ENCODE measurements at places on chromosomes 7 and 10. TPM values are rescaled to one million over a fixed set of nuclear protein-coding genes. Genes with fewer than 3 reads are reported as not detected.
A peak's percentile ranks its signal among the peaks of the same experiment; 100 is the strongest.

SMNDC1 gene
- 15.3 TPM for total RNA-seq

GRCh38 chr7:114533131-114533530, 118.5 kb downstream of the FOXP2 start:
- no peak for DNase-seq

- no peak for DNase-seq
These were observed 19.9 kb downstream of the SLC26A4 start for GRCh38 chr7:107680478-107680877.

ANXA8L1 gene
- not detected for total RNA-seq

SLC26A3 gene
- 0.08 TPM for total RNA-seq

- no peak for DNase-seq
These were observed 821.6 kb downstream of the GRID1 start for GRCh38 chr10:85544956-85545355.

GFRA1 gene
- total RNA-seq = not detected

DNA sequence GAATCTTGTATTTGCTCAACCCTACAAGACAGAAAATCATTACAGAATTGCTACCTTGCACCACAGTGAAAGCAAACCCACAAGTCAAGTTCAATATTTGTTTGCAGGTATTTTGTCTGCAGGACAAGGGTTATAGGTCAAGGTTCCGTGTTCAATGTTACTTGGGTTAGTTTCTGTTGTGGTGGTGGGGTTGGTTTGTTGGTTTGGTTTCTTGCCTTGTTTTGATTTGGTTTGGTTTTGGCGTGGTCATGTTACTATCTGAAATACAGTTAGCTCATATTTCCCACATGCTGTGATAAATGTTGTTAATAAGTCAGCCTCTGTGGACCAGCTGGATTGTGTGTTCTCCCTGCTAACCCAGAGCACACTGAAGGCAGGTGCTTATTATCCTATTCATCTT, 75.6 kb upstream of the INSIG1 start:
- no peak for DNase-seq

SLC16A9 gene
- total RNA-seq = 0.07 TPM

GRCh38 chr7:42104231-42104630, 132.8 kb downstream of the GLI3 start:
- DNase-seq = no peak

DNA sequence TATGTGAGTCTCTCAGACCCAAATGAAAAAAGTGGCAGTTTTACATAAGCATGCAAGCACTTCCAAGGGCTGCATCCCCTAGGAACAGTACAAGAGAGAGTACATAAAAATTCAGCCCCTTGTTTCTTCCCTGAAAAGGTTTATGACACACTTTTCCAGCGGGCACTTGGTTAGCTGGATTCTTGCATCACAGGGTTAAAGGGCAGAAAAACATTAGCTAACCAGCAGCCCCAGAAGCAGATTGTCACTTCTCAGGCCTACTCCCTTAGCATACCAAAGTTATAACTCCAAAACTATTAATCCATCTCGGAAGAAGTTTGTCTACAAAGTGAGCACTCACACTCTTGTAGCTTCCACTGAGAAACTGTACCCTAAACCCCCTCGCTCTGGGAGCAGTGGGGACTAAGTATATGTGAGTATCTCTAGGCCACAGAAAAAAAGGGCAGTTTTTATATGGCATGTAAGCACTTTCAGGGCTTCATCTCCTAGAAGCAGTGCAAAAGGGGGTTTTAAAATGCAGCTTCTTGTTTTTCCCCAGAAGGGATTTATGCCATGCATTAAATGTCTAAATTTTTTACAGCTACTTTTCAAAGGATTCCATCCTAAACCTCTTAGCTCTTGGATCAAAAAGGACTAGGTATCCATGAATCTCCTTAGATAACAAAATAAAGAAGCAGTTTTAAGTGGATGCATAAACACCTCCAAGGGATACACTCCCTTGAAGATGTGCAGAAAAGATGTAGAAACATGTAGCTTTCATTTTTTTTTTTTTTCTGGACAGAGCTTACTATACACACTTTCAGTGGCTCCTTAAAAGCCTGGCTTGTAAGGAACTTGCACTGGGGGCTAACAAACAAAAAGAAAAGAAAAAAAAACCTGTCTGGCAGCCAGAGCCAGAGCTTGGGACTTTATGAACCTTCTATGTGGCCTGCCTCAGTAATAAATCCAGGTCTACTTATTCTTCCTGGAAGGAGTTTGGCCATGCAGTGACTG, 956.7 kb downstream of the CCSER2 start:
- DNase-seq = no peak

GRCh38 chr7:95479992-95480624, 5.6 kb upstream of the ASB4 start:
- no peak for DNase-seq

DNA sequence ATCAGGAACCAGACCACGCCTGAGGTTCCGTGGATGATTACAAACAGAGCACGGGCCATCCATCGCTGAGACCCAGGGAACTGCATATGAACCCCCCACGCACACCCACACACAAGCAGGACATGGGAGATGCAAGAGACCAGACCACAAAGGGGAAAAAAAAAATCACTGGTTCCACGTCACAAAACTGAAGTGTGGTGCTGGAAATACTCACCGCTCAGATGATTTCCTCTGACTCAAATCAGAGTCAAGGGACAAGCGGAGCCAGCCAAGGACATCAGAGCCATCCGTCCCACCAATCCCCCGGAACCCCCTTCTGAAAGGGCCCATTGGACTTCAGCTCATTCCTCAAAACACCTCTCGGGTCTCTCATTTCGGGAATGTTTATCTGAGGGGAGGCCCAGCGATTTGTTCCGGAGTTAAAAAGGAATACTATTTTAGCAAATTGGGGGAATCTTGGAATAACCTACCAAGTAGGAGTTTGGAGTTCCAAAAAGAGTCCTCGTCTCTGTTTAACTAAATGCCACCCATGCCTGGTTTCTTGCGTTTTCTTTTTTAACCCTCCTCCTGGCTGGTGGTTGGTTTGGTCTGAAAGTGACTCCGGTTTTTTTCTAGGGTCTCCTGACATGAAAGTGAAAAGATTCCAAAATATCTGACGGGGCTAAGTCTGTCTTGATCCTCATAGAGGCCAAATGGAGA, 15.0 kb downstream of the SNX8 start:
- no peak for DNase-seq

GRCh38 chr7:12127455-12127854, 83.6 kb upstream of the TMEM106B start:
- peak; percentile 0 for DNase-seq

- DNase-seq = peak; percentile 9
These were observed 23.0 kb upstream of the LEP start for GRCh38 chr7:128217967-128218652.

PDE6C gene
- total RNA-seq = 0.64 TPM

DNA sequence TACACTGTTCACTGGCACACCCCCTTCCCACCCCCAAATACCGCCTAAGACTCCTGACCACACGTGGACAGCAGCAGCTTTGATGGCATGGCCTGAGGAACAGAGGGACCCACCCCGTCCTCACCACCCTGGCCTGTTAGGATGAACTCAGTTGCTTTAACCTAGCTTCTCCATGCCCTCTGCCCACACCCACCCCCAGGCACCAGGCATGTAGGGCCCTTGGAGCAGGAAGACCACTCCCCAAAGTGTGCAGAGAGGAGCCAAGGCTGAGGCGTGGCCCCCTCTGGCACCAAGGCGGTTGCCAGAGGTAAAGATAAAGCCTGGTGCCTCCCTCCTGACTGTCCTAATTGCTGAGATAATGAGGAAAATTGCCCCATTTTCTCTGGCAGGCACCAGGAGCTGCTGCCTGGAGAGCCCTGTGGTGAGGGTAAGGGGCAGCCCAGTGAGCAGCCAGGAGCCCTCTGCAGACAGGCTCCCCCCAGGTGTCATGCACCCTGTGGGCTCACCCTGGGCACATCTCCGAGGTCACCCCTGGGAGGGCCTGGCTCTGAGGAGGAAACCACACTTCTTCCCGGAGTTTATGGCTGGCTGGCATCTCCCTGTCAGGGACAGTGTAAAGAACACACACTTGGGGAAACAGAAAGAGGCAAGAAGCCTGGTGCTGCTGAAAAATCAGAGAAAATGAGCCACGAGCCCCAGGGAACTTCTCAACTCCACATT, 47.7 kb downstream of the LRRC20 start:
- DNase-seq = no peak

DNA sequence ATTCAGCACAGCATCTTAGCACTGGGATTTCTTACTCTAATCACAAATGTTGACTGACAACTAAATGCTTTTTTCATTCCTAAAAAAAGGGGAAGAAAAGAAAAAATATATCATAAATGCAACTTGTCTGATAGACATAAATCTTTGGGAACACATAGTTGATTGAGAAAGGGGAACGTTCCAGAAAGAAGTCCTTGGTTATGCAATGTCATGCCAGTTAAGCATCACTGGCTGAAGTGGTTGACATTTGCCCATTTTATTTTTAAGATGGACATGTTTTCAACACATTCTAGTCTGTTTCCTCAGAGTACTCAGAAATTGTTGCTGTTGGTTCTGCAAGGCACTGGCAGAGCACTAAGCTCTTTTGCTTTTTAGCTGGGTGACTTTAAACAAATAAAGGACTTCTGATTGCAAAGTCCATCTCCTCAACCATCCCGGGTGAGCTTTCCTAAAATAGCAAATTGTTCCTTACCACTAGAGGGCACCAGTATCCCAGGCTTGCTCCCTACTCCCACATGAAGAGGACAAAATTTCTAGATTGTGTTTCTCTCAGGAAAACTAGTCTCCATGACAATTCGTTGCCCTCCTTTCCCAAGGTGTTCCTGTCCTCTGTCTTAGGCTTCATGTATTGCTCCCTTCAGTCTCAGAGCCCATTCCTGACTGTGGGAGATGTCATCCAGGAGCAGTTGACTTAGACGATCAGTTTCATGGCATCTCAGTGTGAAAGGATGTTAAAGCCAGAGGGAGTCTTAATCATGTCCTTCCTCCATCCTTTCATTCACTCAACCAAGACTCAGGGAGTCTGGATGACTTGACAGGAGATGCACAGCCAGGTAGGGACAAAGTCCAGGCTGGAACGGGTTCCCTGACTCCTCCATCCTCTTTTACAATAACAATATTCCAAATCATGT, 23.9 kb downstream of the OPALIN start:
- DNase-seq = peak; percentile 44

- DNase-seq = no peak
These were observed 50.8 kb upstream of the PRSS1 start for GRCh38 chr7:142698429-142698828.

GRCh38 chr7:45484094-45484493, 90.1 kb upstream of the ADCY1 start:
- DNase-seq = no peak

PILRA gene
- 0.13 TPM for total RNA-seq

DNA sequence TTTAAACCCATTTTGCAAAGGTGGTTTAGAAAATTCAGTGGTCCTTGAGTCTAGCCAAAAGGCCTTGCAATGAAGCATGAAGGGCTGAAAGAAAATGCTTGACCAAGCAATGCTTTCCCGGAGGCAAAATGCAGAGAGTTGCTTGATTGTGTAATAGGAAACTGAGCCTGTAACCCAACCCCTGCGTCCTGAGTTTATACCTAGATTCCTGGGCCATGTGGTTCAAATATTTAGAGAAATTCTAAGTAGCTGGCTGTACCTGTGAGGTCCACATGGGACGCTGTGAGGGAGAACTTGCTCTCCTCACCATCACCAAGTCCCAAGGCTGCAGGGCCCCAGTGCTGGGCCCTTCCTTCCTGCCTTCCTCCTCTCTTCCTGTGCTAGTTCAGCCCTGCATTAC, 45.7 kb downstream of the CXCL12 start:
- DNase-seq = no peak

PKD2L1 gene
- total RNA-seq = 0.31 TPM

DNA sequence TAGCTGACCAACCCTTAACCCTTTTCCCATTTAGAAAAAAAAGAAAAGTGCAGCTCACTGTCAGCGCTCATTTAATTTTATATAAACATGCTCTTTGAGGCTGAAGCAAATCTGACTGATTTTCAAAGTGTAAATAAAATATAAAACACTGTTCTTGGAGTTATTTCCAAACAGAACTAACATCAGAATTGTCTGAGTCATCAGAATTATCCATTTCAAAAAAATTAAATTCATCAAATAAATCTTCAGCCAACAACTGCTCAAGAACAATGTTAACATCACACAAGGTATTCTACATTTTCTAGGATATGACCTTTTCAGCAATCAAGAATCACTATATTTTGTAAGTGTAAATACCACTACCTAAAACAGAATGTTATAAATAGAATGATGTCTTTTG, 93.6 kb downstream of the MAGI2 start:
- DNase-seq = no peak

- DNase-seq = no peak
These were observed 89.5 kb downstream of the OTUD1 start for GRCh38 chr10:23528419-23528818.

DNA sequence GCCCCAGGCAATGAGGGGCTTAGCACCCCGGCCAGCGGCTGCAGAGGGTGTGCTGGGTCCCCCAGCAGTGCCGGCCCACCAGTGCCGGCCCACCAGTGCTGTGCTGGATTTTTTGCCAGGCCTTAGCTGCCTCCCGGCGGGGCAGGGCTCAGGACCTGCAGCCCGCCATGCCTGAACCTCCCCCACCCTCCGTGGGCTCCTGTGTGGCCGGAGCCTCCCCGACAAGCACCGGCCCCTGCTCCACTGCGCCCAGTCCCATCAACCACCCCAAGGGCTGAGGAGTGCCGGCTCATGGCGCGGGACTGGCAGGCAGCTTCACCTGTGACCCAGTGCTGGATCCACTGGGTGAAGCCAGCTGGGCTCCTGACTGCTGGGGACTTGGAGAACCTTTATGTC, 3.5 kb upstream of the ACSL5 start:
- DNase-seq = no peak

GRCh38 chr7:78134256-78134655, 335.7 kb downstream of the PHTF2 start:
- DNase-seq = peak; percentile 3

DNA sequence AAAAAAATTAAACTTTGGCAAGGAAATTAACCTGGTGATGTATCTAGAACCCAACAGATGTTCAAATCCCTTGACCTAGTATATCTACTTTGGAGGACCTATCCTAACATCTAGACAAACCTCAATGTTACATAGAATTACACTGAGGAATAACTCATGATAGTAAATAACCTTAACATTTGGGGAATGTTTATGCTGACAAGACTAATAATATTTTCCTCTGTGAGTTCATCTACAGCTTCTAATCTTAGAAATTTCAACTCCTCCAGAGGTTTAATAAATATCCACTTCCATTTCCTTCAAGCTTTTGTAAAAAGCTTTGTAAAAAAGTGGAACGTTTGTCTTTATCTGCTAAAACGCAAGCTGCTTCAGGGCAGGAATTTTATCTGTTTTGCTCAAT, 12.7 kb downstream of the HIPK2 start:
- DNase-seq = no peak

AGK gene
- total RNA-seq = 35.7 TPM

- DNase-seq = no peak
These were observed 4.7 kb upstream of the FRMPD2 start for GRCh38 chr10:48279081-48279751.

- peak; percentile 9 for DNase-seq
These were observed 519 bp downstream of the PITRM1 start for GRCh38 chr10:3172081-3172445.

All from HepG2 (cell line).